ENCODE measurements at places on chromosomes 5 and 9.

GRCh38 chr9:134602547-134603362, 38.8 kb upstream of the COL5A1 start:
- no peak for DNase-seq

- no peak for DNase-seq
These were observed 68.8 kb downstream of the ITGA1 start for GRCh38 chr5:52856564-52856963.

- DNase-seq = no peak
These were observed 165.9 kb downstream of the DENND1A start for GRCh38 chr9:123763910-123764588.

DNA sequence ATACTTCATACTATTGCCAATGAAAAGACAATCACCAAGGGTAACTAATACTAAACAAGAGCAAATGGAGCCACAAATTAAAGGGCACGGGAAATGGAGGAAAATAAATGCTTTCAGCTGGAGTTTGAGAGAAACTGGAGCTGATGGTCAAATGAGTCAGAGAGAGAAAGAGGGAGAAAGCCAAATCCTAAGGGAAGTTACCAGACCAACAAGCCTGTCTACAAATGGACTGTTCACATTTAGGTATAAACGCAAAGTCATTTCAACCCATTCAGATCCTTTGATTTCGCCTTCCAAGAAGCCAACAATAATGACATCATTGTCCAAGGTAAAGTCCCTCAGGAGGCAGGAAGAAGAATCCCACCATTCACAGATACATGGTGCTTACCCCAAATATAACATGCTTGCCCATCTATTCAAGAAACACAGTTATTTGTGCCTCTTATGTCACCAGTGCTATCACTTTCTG, 351.8 kb downstream of the RAB3C start:
- DNase-seq = no peak

- no peak for DNase-seq
These were observed 57.7 kb upstream of the CPEB4 start for GRCh38 chr5:173830421-173830820.

DNA sequence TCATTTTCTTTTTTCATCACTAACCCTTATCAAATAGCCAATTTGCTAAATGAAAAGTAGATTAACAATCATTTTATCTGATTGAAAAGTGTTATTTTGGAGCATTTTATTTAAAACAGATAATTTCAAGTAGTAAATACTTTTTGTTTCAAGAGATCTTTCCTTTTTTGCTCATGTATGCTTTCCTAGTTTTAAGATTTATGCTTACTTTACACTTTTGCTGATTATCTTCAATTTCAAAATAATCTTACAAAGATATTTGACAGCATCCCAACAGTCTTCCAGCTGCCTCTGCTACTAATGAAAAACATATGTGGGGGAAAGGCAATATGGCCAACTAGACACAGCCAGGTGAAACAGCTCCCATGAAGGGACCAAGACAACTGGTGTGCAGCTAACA, 1027.3 kb upstream of the CDH9 start:
- no peak for DNase-seq

DNA sequence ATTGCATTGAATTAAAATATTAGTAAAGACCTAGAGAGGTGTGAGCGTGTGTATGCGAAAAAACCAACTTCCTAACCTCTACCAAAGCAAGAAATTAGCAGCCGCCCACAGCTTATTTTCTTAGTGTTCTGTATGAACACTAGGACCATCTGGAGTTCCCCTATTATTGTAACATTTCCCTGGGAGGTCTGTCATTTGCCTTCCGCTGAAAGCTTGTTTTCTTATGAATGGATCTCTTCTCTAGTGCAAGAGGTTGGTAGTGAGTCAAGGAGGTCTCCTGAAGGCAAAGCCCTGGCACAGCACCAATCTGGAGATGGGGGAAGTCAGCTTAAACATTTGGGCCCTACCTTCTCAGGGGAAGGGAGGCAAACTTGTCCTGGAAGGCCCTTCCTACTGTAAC, 10.8 kb downstream of the TNFSF8 start:
- no peak for DNase-seq

DNA sequence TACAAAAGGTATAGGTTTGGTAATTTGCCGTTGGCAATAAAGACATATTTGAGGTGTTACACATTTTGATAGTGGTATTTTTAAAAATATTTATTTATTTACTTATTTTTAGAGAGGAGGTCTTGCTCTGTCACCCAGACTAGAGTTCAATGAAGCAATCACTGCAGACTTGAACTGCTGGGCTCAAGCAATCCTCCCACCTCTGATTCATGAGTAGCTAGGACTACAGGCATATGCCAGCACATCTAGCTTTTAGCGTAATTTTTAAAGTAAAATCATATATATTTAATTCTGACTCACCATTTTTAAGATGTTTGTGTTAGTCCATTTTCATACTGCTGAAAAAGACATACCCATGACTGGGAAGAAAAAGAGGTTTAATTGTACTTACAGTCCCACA, 1974.3 kb downstream of the EFNA5 start:
- DNase-seq = no peak

DNA sequence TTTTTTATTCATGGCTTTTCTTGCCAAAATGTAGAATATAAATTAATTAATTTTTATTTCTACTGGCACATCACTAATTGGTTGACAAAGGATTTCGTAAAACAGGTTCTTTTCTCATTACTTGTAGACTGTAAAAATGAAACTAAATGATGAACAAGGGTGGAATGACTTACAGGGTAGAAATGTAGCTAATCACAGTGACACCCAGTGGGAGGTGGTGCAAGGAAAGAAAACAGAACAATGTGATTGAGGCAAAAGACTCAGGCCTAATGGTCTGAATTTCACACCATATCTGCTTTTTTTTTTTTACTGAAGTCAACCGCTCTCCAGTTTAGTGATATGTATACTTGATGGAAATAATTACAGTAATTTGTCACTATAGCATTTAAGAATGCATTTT, 28.9 kb downstream of the GABRG2 start:
- DNase-seq = no peak

- no peak for DNase-seq
These were observed 63.4 kb downstream of the ANGPTL2 start for GRCh38 chr9:127059030-127059429.

- peak; percentile 94 for DNase-seq
These were observed at the start of gene UIMC1 for GRCh38 chr5:177006265-177006972. Gene UIMC1, minus strand, starts transcription at chr5:177006779. Its CDS starts 24,164 bp downstream, at chr5:176982615.

- DNase-seq = peak; percentile 17
These were observed 212.5 kb downstream of the DEPDC1B start for GRCh38 chr5:60487476-60487875.

DNA sequence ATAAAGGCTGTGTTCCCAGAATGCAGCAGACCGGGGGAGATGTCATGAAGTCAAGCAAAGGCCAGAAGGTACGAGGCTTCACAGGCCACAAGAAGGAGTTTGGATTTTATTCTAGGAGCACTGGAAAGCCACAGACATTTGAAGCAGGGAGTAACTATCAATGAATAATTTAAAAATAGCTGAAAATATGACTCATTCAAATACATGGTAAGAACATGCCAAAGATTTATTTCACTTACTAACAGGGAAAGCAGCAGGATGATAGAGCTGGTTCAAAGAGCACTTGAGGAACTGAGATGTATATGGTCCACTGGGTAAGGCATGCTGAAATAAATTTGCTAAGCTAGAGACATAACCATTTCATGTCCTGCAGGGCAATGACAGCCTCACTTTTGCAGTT, 53.2 kb downstream of the MSX2 start:
- no peak for DNase-seq

- DNase-seq = no peak
These were observed 240.2 kb upstream of the SEMA6A start for GRCh38 chr5:116814626-116815385.

DNA sequence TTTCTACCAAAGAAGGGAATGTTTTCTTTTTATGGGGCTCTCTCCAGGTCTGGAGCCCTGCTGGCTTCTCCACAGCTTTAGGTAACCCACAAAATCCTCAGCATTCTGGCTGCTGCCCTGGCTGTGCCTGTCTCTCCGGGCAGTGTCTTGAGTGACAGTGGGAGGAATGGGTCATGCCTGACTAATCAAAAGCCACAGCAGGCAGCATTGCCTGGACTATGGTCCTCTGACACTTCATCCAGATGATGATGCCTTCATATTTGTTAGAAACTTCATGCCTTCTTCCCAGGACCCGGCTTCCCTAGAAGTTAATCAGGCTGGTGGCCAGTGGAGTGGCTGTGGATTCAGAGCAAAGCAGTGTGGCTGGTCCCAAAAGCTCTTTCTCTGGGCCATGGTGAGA, 32.2 kb upstream of the TGFBI start:
- no peak for DNase-seq

DNA sequence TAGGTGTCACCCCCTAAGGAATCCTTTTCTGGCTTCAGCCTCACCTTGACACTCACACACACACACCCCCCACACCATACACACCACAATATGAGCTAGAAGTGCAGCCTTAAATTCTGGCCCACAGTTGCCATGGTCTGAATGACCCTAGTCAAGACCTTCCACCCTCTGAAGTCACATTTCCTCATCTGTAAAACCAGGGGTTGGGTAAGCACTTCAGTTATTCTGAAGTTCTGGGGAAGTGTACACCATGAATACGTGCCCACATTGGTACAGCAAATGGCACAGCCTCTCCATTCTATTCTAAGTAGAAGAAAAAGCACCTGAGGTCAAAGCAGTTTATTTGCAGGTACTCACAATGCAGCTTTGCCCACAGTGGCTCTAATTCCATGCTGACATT, 372.8 kb upstream of the KLF4 start:
- no peak for DNase-seq

GRCh38 chr5:483434-484140, 40.6 kb downstream of the EXOC3 start:
- DNase-seq = no peak

- no peak for DNase-seq
These were observed 60.3 kb upstream of the EPB41L4A start for GRCh38 chr5:112479418-112479817.

- no peak for DNase-seq
These were observed 17.3 kb downstream of the CORO2A start for GRCh38 chr9:98175028-98175569.

GRCh38 chr9:70120834-70121510, 77.3 kb downstream of the MAMDC2 start:
- peak; percentile 30 for DNase-seq

DNA sequence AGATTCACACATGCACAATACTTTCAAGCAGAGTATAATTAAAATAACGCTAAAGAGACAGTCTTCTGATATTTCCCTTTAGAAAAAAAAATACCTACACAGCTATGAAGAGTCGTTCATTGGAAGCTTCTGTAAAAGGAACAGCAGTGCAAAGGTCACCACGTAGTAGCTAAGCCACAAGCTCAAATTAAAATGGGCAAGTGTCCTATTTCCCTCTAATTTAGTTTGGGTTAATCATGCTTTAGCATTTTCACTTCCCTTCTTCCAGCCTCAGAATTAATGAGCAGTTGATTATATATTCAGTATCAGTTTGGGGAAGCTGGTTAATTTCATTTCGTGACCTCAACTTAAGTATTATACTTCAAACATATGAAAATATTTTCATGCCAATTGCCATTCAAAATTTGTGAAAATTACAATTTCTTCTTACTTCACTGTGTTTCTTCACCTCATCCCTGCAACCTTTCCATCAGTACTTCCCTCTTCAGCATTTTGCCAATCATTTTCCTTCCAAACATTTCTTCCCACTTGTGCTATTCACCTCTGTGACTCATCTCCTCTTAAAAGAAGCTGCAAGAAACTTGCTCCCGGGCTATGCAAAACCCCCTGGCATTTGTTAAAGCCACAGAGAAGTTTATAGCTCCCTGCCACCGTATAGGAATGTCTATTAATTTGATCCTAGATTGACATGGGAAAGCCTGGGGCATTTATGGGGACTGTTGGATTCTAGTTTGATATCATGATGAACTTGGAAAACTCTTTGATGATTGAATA, 83.0 kb downstream of the DMRTA1 start:
- DNase-seq = no peak

DNA sequence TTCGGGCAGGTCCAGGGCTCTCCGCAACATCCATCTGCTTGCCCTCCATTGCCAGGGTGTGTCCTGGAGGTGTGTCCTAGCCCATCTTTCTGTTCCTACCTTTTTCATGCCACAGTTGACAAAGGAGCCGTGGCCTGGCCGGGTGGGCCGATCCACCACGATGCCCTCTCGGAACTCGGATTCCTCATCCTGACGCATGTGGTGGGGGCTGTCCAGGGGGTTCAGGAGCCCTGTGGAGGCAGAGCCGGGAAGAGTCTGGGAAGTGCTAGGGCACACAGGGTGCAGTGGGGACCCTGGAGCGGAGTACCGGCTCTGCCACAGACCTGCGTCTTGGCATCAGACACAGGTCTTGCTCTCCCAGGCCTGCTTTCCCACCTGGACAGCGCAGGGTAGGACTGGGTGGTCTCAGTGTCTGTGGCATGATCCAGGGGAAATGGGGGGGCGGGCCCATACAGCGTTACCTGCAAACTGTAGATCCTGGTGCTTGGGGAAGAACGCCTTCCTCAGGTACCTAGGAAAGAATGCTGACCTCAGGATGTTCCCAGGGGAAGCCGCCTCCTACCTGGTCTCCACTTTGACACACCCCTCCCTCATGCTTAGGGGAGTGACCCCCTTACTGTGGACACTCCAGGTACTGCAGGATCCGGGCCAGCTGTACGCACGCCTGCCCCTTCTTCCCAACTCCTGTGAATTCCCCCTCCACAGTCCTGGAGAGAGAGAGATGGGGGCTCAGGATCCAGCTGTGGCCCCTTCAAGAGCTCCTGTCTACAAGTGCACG, 3.5 kb downstream of the SPOUT1 start:
- no peak for DNase-seq

DNA sequence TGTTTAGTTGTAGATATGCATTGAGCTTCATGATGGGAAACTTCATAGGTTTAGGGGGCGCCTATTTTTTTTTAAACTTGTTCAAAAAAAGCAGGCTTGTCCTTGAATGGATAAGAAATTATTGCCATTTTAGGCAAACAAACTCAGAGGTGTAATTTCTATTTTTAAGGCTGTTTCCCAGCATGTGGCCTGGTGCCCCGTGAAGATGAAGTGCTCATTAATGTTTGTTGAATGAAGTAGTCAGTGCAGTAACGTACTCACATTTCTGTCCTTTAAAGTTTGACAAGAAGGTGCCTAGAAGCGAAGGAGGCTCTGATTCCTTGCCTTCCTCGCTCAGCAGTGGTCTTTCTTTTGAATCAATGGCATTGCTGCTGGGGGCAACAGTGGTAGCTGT, 54.3 kb downstream of the ZNF618 start:
- no peak for DNase-seq

Measured in NCI-H82 (cell line).